ENCODE measurements at places on chromosomes 5 and 9. TPM values are rescaled to one million over a fixed set of nuclear protein-coding genes. Genes with fewer than 3 reads are reported as not detected.

DNA sequence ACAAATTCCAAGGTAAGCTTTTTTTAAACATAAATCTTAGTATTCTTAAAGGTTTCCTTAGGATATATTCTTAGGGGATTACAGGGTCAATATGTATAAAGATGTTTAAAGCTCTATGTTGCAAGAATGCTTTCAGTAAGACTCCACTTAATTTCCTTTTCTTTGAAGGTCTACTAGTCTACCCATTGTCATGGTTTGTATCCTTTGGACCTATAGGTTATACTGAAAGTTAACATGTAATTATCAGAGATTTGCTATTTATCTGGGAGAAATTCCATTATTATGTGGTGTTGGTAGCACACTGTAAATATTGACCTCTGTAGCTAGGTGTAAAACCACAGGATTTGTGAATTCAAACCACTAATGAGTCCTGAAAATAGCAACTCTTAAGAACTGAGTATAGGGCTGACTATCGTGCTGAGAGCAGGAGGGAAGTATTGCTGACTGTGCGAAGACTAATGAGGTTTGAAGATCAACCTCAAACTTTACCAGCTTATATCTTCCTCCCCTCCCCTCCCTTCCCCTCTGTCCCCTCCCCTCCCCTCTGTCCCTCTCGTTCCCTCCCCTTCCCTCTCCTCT lies 85.6 kb downstream of the GADD45G start:
- DNase-seq: peak; percentile 43
- peaks cover 3% of the 10 kb centered on the region for H3K4me1 ChIP-seq
- H3K4me3 ChIP-seq: no peak overlapping the region
- no peaks in the 10 kb centered on the region for H3K36me3 ChIP-seq

GRCh38 chr9:106758911-106759310 lies 104.1 kb upstream of the ZNF462 start:
- no peaks in the 10 kb centered on the region for H3K36me3 ChIP-seq
- H3K4me3 ChIP-seq: no peak overlapping the region
- DNase-seq: no peak
- no peaks in the 10 kb centered on the region for H3K4me1 ChIP-seq

GRCh38 chr5:2261004-2261703 lies 378.4 kb upstream of the IRX4 start:
- no peak overlapping the region for H3K27ac ChIP-seq
- H3K36me3 ChIP-seq: no peaks in the 10 kb centered on the region
- DNase-seq: no peak
- no peaks in the 10 kb centered on the region for H3K27me3 ChIP-seq
- no peaks in the 10 kb centered on the region for H3K4me1 ChIP-seq

GRCh38 chr5:168931638-168932345 lies 352.6 kb upstream of the PANK3 start:
- H3K4me3 ChIP-seq: no peak overlapping the region
- no peak overlapping the region for H3K27ac ChIP-seq
- H3K27me3 ChIP-seq: no peaks in the 10 kb centered on the region
- H3K36me3 ChIP-seq: no peaks in the 10 kb centered on the region
- no peak for DNase-seq
- no peaks in the 10 kb centered on the region for H3K4me1 ChIP-seq

- H3K27me3 ChIP-seq: no peaks in the 10 kb centered on the region
- H3K4me1 ChIP-seq: no peaks in the 10 kb centered on the region
- H3K27ac ChIP-seq: no peak overlapping the region
- H3K36me3 ChIP-seq: no peaks in the 10 kb centered on the region
- no peak for DNase-seq
- no peak overlapping the region for H3K4me3 ChIP-seq
Observed at GRCh38 chr5:73513996-73514395, 15.8 kb downstream of the BTF3 start.

GRCh38 chr5:96377167-96377566 lies 55.9 kb downstream of the PCSK1 start:
- no peaks in the 10 kb centered on the region for H3K4me1 ChIP-seq
- peaks cover 5% of the 10 kb centered on the region for H3K27me3 ChIP-seq
- no peak overlapping the region for H3K27ac ChIP-seq
- no peak for DNase-seq
- no peak overlapping the region for H3K4me3 ChIP-seq

DNA sequence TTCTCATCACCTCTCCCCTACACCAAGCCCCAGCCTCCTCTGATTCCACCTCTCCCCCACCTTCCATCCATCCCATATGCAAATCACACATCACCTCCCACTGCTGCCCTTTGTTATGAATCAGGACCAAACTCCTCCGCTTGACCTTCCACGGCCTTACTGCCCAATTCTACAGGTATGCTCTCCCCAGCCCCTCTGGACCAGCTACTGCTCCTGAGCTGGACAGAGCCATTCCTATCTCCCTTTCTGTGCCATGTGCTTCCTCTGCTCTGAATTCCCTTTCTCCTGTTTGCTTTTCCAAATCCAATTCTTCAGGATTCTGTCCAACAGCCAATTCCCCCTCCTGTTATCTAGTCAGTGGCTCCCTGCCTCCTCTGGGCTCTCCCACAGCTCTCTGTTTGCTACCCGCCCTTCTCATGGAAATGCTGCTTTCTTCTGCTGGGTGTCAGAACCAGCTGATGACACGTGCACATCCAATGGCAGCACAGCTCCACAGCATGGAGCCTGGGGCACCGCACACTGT lies 8.3 kb downstream of the FABP6 start:
- no peaks in the 10 kb centered on the region for H3K4me1 ChIP-seq
- H3K4me3 ChIP-seq: no peak overlapping the region
- DNase-seq: no peak
- no peaks in the 10 kb centered on the region for H3K27me3 ChIP-seq

C9orf50 gene
- not detected for total RNA-seq

C5orf58 gene
- not detected for total RNA-seq

EDIL3 gene
- total RNA-seq: not detected

SPATA9 gene
- 2.0 TPM for total RNA-seq
